ENCODE measurements at places on chromosomes 2 and 18.

DNA sequence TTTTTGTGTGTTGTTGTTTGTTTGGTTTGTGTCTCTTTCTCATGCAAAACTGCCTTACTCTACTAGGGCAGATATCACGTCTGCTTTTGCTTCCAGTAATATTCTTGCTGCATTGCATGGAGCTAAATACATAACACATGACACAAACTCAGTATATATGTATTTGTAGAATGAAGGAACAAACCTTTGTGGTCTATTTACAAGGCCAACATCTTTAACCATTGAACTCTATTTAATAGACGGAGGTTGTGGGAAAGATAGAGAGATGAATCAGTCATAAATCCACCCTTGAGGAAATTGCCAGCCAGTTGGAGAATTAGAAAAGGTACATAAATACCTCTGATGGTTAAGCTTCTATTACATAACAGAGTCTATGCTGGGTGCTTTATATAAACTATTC lies 26.0 kb upstream of the IL1RL1 start:
- DNase-seq = no peak

GRCh38 chr2:164793529-164793928 lies 48.1 kb downstream of the COBLL1 start:
- DNase-seq = no peak

- DNase-seq = no peak
Measured at GRCh38 chr2:30172627-30173026, 25.8 kb downstream of the YPEL5 start.

DNA sequence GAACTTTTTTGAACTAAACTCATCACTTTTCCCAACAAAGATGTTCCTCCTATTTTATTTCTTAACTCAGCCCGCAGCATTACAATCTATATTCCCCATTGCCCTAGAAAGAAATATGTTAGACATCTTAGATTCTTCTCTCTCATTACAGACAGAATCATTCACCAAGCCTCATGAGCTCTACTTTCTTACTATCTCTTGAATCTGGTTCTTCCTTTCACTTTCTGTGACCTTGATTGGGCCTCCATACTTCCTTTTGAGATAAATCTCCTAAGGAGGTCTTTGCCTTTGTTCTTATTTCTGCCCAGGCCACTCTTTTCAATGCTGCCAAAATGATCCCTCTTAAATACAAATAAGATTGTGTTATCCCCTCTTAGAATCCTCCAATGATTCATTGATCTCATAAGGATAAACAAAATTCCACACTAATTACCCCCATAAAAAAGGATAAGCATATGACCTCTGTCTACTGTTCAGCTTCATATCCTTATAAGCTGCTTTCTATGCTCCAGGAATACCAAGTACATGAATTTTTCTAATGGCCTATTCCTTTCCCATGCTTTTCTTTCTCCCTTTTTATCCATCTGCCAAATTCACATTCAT lies 400.0 kb downstream of the ARHGAP15 start:
- DNase-seq = no peak

DNA sequence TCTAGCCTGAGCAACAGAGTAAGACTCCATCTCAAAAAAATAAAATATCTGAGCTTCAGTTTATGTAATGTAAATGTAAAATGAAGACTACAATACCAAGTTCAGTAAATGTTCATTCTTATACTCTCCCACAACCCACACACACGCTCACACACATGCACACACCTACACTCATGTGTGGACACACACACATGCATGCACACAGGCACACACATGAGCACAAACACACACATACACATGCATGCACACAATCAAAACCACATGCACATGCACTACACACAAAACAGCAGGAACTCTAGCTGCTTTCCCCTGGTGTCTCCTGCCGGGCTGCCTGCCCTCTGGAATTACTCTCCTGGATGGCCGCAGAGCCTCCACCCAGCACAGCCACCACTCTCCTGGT lies 90.6 kb downstream of the GFPT1 start:
- no peak for DNase-seq

DNA sequence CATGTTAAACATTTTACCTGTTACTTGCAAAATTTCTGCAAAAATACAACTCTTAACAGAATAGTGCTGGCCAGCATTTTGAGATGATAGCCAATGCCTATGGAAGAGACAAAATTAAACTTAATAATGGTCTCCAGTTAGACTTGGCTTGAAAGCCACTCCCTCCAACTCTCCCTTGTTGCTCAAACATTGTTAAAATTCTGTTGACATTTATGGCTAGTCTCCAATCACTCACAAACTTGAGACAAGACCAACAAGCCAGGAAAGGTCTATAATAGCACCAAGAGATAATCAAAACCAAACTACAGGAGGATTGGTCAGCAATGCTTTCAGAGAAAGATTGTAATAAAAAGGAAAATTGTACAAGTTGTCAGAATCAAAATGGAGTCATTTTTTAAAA lies 770.7 kb upstream of the NXPH2 start:
- DNase-seq = no peak

GRCh38 chr2:228705318-228705717 lies 523.8 kb upstream of the SPHKAP start:
- no peak for DNase-seq

- DNase-seq = no peak
Measured at GRCh38 chr2:211070547-211070946, 514.1 kb downstream of the CPS1 start.

DNA sequence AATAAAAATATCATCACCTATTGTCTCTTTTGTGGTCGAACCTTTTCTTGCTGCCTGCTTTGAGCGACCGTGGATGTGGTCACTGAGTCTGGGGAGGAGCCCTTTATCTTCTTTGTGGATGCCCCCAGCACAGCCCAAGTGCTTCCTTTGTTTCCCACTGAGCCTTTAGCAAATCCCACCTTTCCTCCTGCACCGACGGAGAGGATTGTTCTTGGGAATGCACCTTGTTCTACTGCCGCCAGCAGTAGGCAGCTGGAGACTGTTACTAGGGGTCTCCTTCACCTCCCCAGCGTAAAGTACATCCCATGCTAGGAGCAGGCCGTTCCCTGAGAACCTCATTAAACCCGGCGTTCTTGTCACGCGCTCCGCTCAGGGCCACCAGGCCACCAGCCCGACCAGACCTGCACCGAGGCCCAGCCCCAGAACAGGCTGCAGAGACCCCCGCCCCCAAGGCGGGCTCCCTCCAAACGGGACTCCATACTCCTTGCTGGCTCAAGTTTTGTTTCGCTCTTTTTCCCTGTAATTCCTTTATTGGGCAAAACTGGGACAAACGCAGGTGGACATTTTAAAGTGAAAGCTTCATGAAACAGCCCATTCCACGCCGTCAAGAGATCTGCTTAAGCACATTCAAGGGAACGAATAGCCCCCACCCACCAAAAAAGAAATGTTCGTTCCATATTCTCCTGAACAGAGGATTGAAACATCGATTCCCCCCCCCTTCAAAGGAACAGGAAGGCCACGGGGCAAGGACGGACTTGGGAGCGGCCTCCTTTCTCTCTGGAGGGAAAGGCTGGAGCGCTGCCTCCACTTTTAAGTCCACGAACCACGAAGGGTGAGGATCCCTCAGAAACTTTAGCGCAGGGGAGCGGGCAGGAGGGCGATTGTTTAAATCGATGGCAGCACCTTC lies 1.1 kb upstream of the MAT2A start:
- DNase-seq = no peak

- no peak for DNase-seq
Measured at GRCh38 chr18:74197705-74198341, 49.5 kb downstream of the TIMM21 start.

GRCh38 chr2:145286716-145287275 lies 766.9 kb upstream of the ZEB2 start:
- no peak for DNase-seq

- peak; percentile 66 for DNase-seq
Measured at GRCh38 chr18:23307567-23308295, 145.4 kb upstream of the RIOK3 start.

- DNase-seq = no peak
Measured at GRCh38 chr2:120947327-120947726, 211.7 kb downstream of the GLI2 start.

DNA sequence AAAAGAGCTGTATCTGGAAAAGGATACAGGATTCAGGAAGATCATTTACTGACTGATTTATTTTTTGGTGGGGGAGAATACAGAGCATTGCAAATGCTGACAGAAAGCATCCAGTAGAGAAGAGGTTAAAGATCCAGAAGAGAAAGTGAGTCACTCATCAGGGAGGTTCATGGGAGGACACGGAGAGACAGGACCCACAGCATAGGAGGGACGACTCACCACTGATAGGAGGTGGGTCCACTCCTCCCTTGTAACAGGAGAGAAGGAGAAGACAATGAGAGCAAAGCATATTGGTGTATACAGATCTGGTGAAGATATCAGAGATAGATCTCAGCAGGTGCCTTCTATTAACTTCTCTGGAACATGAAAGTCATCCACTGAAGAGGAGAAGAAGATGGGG lies 142.4 kb upstream of the AQP4 start:
- DNase-seq = no peak

DNA sequence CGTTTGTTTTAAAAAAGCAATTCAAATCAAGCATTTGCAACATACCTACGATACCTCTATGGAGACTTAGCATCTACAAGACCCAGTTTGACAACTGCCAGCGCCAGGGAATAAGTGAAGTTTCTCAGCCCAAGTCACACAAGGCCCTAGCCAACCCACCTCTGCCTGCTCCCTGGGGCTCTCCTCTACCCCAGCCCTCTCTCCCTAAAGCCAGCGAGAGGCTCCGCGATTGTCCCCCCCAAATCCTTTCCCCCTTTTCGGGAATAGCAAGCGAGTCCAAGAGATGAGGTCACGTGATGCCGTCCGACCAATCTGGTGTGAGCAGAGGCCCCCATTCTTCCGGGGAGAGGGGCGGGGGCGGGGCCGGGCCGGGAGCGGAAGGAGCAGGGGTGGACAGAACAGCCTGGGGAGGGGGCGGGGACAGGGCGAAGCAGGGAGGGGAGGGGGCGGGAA lies 102.2 kb upstream of the RAB6C start:
- peak; percentile 72 for DNase-seq

- DNase-seq = no peak
Measured at GRCh38 chr18:45739848-45740247, 15.9 kb downstream of the SLC14A1 start.

DNA sequence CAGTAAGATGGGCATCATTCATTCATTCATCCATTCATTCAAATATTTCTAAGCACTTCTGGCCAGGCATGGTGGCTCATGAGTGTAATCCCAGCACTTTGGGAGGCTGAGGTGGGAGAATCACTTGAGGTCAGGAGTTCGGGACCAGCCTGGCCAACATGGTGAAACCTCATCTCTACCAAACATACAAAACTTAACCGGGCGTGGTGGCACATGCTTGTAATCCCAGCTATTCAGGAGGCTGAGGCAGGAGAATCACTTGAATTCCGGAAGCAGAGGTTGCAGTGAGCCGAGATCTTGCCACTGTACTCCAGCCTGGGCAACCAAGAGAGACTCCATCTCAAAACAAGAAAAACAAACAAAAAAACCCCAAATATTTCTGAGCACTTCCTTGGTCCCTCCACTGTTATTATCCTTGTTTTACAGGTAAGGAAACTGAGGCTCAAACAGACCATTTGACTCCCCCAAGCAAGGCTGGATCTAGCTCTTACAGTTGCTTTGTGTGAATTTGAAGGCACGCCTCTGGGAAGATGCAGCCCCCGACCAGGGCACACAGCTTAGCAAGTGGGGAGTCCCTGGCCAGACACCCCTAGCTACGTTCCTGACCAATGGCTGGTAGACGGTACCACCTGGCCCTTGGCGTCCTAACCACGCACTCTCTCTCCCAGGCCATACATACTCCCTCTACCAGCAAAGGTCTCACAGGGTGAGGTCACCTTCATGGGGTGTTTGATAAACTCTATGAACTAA lies 50.6 kb upstream of the ODC1 start:
- DNase-seq = no peak

DNA sequence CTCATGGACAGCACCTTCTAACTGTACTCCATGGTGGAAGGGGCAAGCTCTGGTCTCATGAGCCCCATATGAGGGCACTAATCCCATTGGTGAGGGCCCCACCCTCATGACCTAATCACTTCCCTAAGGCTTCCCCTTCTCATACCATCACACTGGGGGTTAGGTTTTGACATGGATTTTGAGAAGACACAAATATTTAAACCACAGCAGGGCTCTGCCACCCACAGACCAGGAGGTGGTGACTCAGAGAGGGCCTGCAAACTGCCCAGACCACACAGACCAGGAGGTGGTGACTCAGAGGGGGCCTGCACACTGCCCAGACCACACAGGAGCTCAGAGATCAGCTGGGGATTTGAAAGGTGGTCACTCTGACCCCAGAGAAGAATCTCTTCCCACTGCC lies 222.0 kb downstream of the KLHL29 start:
- DNase-seq = no peak

- DNase-seq = no peak
Measured at GRCh38 chr2:113878743-113879142, 11.1 kb upstream of the ACTR3 start.

GRCh38 chr18:79779021-79779699 lies 18.6 kb upstream of the KCNG2 start:
- DNase-seq = no peak

DNA sequence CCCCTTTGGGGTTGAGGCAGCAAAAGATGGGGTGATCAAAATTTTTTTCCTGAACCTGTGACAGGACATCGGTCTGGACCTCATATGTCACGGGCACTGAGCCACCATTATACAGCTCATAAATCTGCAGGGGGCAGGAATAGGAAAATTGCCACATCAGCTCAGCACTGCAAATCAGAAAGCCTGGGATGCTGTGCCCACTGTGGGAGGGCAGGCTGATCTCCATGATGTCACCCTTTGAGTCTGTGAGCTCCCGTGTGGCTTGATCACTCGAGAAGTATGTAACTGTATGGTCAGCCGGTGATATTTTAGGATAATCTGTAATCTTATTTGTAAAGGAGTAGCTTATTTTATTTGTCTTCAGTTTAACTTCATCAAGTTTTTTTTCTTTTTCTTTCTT lies 17.7 kb upstream of the CRYBA2 start:
- DNase-seq = no peak

- DNase-seq = peak; percentile 22
Measured at GRCh38 chr2:101931402-101931801, 60.4 kb upstream of the IL1R2 start.

- DNase-seq = no peak
Measured at GRCh38 chr18:48385596-48385995, 23.6 kb downstream of the ZBTB7C start.

DNA sequence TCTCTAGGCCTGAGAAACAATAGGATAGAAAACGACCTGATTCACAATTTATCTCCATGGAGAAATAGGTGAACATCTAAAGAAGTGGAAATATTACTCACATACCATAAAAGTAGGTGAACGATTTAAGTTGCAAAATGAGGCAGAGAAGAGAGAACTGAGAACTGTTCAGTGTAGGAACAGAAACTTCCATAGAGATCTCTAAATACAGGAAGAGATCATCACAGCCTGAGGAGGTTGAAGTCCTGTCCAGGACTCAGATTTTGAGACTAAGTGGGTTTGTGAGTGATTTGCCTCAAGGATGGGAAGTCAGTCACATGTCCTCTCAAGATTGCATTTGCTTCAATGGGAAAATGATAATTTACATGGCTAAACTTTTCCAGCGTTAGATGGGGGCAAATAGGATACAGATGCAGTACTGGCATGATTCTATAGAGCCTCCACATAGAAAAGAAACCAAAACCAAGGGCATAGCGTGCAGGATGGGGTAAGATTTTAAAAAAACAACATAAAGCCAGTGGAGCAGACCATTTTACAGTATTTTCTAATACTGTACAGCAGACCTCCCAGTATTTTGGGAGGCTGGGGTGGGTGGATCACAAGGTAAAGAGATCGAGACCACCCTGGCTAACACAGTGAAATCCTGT lies 68.8 kb downstream of the MEP1B start:
- no peak for DNase-seq

- no peak for DNase-seq
Measured at GRCh38 chr2:72271766-72272641, 124.3 kb upstream of the CYP26B1 start.

- DNase-seq = peak; percentile 74
Measured at GRCh38 chr2:19488009-19488691, 129.7 kb upstream of the OSR1 start.

All from activated CD4-positive, alpha-beta T cell treated with anti-CD3 and anti-CD28 coated beads, Interleukin-2, Interleukin-4, amounts not matched to agents 100 ng/mL and 50 ng/mL, durations not matched to agents 16 hours and 8 hours (primary cell).